ENCODE measurements at places on chromosomes 4 and X.

- no peak for DNase-seq
Observed at GRCh38 chrX:24444645-24445044, 20.4 kb upstream of the PDK3 start.

GRCh38 chr4:106766519-106766918 lies 269.6 kb downstream of the DKK2 start:
- DNase-seq: no peak

DNA sequence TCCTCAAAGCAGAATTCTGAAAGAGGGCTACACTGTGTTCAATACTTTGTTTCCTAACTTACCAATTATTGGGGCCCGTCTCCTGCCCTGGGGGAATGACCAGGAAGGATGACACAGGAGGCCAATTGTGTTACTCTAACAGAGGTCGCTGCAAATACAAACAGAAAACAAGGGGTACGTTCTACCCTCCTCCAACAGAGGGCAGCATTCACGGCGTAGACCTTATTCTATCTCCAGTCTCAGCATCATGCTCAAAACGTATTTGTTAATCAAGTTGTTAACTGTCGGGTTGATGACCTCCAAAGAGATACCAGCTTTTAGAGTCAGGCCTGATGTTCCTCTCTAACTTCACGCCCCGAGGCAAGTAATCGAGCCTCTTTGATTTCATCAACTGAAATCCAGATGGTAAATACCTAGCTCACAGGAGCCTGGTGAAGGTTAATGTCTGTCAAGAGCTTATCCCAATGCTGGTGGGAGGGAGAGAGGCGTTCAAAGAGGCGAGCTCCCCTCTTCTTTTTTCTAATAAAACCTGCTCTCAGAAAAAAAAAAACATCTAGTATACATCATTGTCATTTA lies 181.0 kb upstream of the KCNIP4 start:
- DNase-seq: peak; percentile 16

DNA sequence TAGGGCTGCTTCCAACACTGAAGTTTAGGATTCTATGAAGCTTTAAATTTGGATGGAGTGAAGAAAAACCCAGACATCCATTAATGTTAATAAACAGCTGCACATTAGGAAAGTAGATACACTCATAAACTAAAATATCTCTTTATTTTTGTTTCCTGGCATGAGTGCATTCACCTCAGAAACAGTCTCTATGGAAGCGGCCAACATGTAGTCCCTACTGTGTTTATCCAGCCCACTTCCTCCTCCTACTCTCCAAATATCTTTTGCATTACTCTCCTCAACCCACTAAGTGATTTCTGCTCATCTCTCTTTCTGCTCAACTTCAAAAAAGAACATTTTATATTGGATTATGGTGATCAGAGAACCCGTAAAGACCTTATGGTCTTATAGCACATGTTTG lies 180.3 kb upstream of the MXRA5 start:
- no peak for DNase-seq

- DNase-seq: no peak
Observed at GRCh38 chrX:140391313-140391712, 113.6 kb downstream of the SOX3 start.

GRCh38 chr4:140857111-140857510 lies 100.9 kb upstream of the TBC1D9 start:
- no peak for DNase-seq

- DNase-seq: no peak
Observed at GRCh38 chrX:150316564-150316963, 46.6 kb upstream of the MAMLD1 start.

DNA sequence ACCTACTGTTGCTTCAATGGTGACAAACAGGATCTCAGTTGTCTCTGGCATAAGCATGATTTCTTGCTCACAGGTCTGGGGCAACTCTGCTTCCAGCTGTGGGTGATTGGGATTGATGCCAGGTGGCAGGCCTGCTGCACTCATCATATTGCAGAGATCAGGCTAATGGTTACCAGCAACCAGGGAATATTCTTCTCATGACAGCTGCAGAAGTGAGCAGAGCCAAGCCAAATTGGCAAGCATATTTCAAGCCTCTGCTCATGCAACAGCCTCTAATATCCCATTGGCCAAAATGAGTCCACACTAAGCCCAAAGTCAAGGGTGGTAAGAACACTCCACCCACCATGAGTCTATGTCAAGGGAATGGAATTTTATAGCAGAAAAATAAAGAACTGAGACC lies 26.7 kb upstream of the TBC1D19 start:
- DNase-seq: no peak

GRCh38 chrX:136130931-136131833 lies 16.2 kb upstream of the FHL1 start:
- peak; percentile 42 for DNase-seq

DNA sequence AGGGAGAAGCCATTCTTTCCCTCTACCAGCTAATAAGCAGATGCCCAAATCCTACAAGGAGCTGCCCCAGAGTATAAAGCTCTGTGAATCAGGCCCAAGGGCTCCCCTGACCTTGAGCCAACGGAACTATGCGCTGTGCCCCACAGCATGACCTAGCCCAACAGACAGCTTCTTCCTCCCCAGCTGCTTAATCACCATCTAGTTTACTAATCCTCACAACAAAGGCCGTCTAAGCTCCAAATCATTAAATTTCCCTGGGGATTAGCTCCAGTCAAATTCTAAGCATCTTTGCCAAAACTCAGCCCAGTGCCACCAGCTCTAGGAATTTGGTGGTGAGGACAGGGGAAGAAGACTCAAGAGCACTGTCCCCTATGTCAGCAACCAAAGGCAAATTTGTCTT lies 113.1 kb downstream of the SHROOM4 start:
- no peak for DNase-seq

DNA sequence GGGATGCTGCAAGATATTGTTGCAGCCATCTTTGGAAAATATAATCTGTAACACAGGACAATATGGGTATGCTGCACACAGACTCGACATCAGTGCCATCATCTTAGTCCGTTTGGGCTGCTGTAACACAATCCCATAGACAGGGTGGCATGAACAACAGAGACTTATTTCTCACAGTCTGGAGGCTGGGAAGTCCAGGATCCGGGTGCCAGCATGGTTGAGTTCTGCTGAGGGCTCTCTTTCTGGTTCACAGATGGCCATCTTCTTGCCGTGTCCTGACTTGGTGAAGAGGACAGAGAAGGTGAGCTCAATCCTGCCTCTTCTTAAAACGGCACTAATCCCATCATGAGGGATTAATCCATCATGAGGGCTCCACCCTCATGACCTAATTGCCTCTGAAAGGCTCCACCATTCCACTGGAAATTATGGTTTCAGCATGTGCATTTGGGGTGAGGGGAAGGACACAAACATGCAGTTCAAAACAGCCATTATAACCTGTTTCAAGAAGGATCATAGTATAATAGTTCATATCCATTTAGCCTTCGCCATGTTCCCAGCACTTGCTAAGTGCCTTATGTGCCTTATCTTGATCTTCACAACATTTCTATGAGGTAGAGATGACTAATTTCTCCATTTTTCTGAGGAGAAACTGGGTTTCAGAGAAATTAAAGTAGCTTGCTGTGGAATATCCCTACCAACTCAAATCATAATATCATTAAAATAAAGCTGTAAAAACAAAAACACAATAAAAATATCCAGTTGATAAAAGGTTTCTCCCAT lies 27.9 kb upstream of the SPP1 start:
- DNase-seq: no peak

- no peak for DNase-seq
Observed at GRCh38 chr4:158778712-158779111, 9.9 kb downstream of the FNIP2 start.

- no peak for DNase-seq
Observed at GRCh38 chr4:176784816-176785215, 7.9 kb downstream of the VEGFC start.

DNA sequence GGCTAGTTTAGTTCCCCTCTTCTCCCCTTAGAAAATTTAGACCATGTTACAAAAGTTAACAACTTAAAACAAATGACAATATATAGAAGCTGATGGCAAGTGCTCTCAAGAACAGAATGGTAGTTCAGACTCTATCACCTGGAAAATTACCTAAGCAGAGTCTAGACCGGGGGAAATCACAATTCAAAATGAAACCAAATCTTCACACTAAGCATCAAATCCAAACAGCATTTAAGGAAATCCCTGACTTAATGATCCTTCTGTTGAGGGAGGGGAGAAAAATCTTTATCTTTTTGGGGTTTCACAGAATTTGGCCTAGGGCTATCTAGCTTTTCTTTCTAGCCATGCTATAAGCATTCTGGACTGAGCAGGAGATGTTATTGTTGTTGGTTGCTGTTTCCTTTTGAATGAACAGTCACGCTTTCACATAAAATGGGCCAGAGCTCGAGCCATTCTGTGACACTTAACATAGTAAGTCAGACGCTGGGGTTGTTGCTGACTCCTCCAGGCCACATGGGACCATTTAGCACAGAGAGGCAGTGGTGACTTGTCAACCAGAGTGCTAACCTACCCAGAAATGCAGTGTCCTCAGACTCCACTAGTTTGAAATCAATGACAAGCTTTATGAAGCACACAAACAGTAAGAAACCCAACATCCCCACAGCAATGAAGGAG lies 16.0 kb upstream of the LSM6 start:
- no peak for DNase-seq

- no peak for DNase-seq
Observed at GRCh38 chr4:127284236-127284635, 348.5 kb upstream of the INTU start.

DNA sequence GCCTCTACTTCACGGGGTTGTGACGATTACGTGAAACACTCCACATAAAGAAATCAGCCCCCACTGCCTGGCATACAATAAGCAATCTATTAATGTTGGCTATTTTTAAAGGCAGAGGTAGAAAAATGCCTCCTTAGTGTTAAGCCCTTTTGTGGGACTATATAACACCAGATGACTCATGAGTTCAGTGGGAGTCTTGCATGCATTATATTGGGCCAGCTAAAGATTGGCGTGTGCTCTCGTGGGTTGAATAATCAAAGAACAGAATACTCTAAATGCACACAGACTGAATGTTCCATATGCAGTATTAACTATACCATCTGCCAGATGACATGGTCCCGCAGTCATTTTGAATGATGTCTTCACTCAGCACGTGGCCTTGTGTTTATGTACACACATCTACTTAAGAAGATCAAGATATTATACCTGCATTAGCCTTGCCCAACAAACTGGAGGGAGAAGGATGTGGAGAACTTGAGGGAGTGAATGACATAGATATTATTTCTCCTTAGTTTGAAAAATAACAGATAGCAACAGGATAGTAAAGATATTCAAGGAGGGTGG lies 85.0 kb upstream of the MYOZ2 start:
- no peak for DNase-seq

GRCh38 chr4:17701882-17702281 lies 79.5 kb downstream of the FAM184B start:
- DNase-seq: no peak

DNA sequence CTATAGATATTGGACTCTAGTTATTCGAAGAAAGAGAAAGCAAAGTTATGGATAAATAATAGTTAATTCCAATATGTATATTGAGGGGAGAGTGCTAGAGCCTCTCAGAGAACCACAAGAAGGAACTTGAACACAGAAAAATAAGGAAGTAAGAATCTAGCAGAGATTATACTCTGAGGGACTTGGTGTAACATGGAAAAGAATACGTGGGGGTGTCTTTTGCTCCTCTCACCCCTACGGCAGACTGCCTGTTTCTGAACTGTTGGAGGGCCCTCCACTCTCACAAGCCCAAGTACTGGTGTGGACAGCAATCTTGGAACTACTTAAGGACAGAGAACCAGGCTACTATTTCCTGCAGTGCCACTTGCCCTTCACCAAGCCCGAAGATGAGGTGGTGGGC lies 1174.4 kb upstream of the PCDH10 start:
- DNase-seq: no peak

DNA sequence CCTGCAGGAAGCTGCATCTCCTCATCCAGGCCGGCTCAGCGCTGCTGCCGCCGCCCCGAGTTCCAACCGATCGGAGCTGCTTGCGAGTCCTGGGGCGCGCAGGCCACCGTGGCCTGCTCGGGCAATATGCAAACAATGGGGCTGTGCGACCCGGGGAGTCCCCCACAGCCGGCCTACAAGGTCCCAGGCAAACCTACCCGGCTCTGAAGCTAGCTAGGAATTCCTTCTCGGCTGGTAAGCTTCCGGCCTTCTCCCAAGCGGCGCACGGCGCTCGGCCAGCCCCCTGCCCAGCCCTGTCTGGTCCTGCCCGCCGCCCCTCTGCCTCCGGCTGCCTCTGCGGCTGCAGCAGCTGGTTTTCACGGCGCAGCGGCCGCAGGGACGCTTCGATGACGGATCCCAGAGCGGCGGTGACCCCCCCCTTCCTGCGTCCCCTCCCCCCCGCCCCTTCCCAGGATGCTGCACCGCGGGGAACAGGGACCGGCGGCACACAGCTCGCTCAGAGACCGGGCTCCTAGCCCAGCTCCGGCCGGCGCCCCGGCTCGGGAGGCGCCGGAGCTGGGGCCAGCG lies 59.4 kb downstream of the TSC22D3 start:
- no peak for DNase-seq

- DNase-seq: no peak
Observed at GRCh38 chr4:97900229-97900628, 243.0 kb downstream of the STPG2 start.

GRCh38 chr4:7581477-7581876 lies 146.7 kb upstream of the PSAPL1 start:
- DNase-seq: peak; percentile 2

- DNase-seq: no peak
Observed at GRCh38 chr4:144685911-144686310, 40.0 kb downstream of the HHIP start.

- no peak for DNase-seq
Observed at GRCh38 chr4:72305620-72306019, 263.4 kb downstream of the ADAMTS3 start.

GRCh38 chr4:163694385-163694784 lies 199.9 kb downstream of the TMA16 start:
- DNase-seq: no peak

- DNase-seq: no peak
Observed at GRCh38 chrX:21885568-21885967, 29.8 kb downstream of the YY2 start.

- no peak for DNase-seq
Observed at GRCh38 chrX:136112778-136113177, 34.6 kb upstream of the FHL1 start.

DNA sequence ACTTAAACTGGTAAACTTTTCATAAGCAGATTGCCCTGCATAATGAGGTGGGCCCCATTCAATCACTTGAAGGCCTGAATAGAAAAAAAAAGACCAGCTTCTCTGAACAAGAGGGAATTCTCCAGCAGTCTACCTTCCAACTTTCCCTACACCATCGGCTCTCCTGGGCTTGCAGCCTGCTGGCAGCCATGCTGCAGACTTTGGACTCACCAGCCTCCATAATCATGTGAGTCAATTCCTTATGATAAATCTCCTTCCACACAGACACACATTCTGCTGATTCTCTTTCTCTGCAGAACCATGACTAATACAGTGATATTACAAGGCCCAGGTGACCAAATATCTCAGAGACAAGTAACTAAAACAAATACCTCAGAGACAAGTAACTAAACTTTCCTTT lies 113.8 kb upstream of the WDR17 start:
- no peak for DNase-seq

GRCh38 chrX:49992853-49993252 lies 70.5 kb downstream of the CLCN5 start:
- no peak for DNase-seq

DNA sequence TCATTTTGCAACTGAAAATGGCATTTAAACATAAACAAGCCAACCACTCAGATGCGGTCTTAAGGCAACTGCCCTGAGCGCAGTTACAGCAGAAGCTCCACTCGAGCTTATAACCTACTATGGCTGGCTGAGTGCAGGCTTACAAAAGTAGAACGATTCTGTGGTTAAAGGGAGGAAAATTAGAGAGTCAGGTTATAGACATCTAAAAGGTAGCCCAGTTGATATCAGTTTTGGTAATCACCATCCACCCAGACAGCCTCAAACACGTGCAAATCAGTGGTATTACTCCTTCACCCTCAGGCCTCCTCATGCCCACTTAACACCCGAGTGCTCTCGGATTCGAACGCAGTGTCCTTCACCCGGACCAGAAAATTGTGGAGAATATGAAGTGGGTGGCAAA lies 3.1 kb downstream of the LEF1 start:
- DNase-seq: no peak
